ENCODE measurements at places on chromosomes 4 and X.

DNA sequence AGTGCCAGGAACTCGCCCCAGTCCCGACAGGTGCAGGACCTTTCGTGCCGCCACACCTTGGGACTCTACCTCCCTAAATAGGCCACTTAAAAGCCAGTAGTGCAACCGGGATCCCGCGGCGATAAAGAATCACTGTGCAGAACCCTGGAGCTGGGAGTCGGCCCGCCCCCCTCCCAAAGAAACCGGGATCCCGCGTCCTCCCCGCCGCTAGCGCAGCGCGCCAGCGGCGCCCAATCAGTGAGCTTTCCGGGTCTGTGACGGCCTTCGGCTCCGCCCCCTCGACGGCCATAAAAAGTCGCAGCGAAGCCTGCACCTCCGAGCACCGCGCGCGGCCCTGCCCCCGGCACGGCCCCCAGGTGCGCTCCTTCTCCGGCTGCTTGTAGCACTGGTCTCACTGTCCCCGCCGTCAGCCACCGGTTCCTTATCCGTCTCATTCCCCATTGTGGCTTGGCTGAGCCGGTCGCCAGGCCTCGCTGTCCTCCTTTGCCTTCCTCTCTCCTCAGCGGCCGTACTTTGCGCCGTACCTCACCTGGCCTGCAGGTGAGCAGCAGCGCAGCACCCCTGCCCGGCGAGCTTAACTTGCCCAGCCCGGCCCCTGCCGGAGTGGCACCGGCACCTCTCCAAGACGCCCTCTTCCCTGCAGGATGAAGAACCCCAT lies at the start of gene LRAT:
LRAT (plus strand) TSS at position 318 of the 658 bp plus-strand sequence; CDS start at position 645, 327 bp downstream.
- DNase-seq = peak; percentile 94

- DNase-seq = no peak
Observed at GRCh38 chr4:146442801-146443200, 78.9 kb downstream of the SLC10A7 start.

- no peak for DNase-seq
Observed at GRCh38 chrX:69156638-69157037, 8.6 kb downstream of the PJA1 start.

DNA sequence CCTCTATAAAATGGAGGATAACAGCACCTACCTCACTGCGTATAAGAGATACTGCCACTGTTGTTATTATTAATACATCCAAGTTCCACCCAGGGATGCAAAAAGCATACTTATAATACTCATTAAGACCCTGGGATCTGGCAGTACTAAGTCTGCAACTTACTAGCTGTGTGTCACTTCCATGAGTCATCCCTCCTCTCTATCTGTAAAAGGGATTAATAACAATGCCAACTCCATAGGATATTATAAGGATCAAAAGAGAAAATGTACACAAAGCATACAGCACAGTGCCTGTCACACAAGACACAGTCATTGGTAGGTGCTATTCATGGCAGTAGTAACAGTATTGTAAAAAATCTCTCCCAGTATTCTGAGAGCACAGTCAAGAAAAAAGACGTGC lies 216.7 kb downstream of the HS6ST2 start:
- DNase-seq = no peak

DNA sequence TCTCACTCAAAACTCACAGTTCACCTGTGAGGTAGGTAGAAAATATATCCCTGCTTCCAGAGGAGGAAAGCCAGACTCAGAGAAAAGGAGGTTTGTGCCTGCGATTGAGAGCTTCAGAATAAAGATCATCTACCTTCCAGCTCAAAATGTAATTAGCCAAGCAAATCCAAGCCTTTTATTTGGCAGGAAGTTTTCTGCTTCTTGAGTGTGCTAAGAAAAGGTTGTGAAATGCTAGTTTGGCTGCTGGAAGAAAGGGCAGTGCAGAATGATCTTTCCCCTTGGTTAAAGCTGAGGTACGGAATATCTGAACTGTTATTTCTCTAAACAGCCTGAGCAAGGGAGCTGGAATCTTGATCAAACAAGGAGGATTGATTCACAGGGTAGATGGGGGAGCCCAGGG lies 59.7 kb upstream of the VCX3B start:
- DNase-seq = no peak

- no peak for DNase-seq
Observed at GRCh38 chr4:166335256-166335938, 462.4 kb downstream of the TLL1 start.

GRCh38 chrX:39477762-39478120 lies 620.0 kb downstream of the BCOR start:
- no peak for DNase-seq

DNA sequence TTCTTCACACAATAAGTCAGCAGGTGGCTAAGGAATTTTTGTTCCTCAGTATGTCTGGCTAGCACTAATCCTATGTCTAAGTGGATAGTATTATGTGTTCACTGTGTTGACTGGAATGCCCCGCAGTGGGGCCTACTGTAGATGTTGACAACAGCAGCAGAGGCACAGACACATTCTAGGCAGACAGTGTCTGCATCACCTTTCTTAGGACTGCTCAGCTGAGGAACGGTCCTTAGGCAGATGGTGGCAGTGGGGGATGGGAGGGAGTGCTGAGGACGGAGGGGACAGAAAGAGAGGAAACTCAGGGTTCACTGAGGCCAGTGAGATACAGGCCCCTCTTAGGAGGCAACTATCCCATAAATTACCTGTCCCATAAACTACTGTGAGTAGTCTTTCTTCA lies 44.6 kb upstream of the LEF1 start:
- no peak for DNase-seq

GRCh38 chrX:79182616-79183015 lies 38.1 kb downstream of the GPR174 start:
- no peak for DNase-seq

DNA sequence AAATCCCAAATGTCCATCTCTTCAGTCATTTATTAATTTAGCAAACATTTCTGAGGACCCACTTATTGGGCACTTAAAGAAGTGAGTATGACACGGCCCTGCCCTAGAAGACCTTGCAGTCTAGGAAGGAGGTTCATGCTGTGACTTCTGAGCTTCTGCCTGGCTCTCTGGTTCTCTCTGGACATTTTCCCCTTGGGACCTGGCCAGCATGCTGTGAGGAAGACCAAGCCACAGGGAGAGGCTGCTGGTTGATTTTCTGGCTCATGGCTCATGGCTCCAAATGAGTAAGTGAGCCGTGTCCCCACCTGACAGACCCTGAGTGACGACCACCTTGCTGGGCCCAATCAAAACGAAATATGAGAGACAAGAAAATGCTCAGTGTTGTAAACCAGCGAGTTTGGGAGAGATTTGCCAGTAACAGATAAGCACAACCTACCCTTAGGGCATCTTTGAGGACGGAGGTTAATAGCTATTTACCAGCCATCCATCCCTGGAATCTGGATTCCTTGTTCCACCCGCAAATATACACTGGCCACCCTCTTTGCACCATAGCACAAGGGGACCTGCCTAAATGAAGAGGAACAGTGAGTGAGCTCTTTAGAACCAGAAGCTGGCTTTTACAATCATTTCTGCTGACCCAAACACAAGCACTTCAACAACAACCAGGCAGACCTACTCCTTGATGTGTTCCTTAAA lies 876 bp downstream of the MPP1 start:
- DNase-seq = no peak

Measured in GM23338 (cell line).